ENCODE measurements at places on chromosomes 3 and 15.
A peak's percentile ranks its signal among the peaks of the same experiment; 100 is the strongest.

DNA sequence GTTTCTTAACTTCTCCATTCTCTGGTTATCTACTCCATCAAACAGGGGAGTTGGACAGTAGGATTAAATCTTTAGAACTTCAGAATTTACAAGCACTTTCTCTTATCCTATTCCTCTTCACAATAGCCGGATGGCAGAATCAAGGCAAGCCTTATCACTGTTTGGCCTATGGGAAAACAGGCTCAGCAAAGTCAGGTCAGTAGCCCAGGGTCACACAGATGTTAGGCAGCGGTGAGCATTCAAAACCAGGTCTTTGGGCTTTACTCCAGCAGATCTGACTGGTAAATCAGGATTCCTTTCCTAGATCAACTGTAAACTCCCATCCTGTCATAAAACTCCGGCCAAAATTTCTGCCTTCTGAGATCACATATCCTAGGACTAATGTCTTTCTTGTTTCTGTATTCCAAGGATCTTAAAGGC lies 258.4 kb downstream of the OPA1 start:
- DNase-seq, result no peak

- peak; percentile 28 for DNase-seq
These were observed 225.5 kb upstream of the CHRM5 start for GRCh38 chr15:33742800-33743199.

- DNase-seq, result no peak
These were observed 137.9 kb downstream of the CBLB start for GRCh38 chr3:105730801-105731354.

- DNase-seq, result no peak
These were observed 1.5 kb downstream of the FOXB1 start for GRCh38 chr15:60005352-60006202.

GRCh38 chr15:55739641-55740040 lies 3.3 kb downstream of the PRTG start:
- no peak for DNase-seq

DNA sequence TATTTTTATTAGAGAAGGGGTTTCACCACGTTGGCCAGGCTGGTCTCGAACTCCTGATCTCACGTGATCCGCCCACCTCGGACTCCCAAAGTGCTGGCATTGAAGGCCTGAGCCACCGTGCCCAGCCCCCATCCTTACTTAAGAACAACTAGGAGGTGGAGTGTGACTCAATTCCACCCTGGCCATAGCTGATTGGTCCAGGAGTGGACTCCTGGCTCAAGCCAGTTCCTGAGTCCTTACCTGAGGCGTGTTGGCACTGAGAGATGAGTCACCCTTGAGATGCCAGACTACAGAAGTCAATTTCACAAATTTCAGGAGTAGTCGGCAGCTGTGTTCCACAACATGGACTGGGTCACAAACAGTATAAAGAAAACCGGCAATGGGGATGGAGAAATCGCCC lies 124.2 kb downstream of the SHQ1 start:
- peak; percentile 72 for DNase-seq

GRCh38 chr3:36707623-36708409 lies 56.5 kb downstream of the DCLK3 start:
- DNase-seq, result peak; percentile 89

DNA sequence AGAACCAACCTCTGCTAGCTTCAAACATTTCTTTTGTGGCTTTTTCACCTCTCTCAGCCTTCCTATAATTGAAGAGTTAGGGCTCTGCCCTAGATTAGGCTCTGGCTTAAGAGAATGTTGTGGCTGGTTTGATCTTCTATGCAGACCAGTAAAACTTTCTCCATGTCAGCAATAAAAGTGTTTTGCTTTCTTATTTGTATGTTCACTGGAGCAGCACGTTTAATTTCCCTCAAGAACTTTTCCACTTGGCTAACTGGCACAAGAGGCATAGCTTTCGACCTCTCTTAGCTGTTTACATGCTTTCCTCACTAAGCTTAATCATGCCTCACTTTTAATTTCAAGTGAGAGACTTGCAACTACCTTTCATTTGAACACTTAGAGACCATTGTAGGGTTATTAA lies 964.7 kb downstream of the ROBO2 start:
- no peak for DNase-seq

- no peak for DNase-seq
These were observed 3.3 kb upstream of the PSMD2 start for GRCh38 chr3:184295771-184296170.

- DNase-seq, result peak; percentile 85
These were observed 68.9 kb downstream of the SMAD3 start for GRCh38 chr15:67134067-67134838.

DNA sequence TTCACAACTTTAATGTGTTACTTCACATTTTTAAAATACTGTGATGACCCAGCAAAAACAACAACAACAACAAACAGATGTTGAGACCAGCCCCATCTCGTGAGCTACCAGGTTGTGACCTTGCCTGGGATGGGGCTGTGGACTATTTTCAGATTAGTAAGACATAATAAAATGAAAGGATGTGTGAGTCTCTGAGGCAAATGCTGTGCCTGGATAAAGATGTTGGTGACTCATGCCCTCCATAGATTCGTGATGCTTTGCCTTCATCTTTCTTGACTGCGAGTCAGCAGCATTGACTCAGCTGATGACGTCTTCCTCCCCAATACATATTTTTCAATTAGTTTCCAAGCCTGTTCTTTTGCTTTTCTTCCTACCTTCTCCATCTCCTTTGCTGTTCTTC lies 453.0 kb upstream of the CFAP20DC start:
- peak; percentile 89 for DNase-seq

DNA sequence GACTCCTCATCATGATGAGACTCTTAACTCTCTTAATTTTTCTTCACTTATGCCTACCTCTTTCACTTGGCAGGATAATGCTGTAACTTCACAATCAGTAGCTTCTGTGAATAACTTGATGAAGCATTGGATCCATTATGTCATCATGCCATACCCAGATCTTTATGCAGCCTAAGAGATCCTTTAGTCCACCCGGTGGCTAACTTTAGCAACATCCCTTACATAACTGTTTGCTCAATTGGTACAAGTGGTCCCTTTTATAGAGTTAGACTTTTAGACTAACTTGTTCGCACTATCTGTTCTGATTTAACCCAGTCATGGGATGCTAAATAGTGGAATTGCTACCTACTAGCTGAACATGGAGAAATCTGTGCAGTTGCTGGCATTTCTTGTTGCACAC lies 184.5 kb downstream of the USP13 start:
- DNase-seq, result no peak

- peak; percentile 69 for DNase-seq
These were observed 2.6 kb downstream of the ATP8B4 start for GRCh38 chr15:50116477-50116876.

GRCh38 chr3:149224736-149225594 lies 3.3 kb upstream of the CP start:
- DNase-seq, result peak; percentile 97

GRCh38 chr15:57003418-57003817 lies 85.0 kb downstream of the TCF12 start:
- peak; percentile 85 for DNase-seq

DNA sequence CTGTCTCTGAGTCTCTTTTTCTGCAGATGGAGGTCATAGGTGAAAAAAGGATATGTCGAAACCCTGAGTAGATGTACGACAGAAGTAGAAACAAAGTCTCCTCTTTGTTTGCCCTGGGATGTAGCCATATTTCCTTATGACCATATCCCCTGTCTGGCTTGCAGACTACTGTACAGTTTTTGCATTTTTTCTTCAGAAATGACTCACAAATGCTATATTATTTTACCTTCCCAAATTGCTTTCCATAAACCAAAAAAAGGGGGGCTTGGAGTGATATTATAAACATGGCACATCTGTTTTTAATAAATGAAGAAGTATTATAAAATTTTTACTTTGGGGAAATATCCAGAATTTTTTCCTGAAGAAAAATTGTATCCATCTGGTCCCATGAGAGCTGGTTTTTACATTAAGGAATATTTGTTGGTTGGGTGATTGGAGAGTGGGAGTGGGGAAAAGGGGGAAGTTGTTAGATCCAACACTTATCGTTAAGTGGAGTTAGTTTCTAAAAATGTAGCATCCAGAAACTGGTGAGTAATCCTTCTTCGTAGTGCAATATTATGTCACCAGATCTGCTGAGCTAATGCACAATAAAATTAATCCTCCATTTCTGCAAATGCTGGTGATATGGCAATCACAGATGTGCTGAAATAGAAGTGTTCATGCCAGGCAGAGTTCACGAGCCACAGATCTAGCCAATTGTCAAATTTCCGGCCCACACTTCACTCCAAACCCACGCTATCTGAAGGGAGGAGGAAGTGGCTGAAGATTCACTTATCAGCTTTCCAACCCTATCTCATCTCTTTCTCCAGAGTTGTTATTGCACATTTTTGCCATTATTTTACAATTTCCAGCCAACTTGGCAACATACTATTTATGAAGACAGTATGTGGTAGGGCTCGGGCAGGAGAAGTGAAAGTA lies 313.6 kb upstream of the ATP11B start:
- no peak for DNase-seq

GRCh38 chr3:150419959-150420358 lies 11.9 kb downstream of the TSC22D2 start:
- no peak for DNase-seq

DNA sequence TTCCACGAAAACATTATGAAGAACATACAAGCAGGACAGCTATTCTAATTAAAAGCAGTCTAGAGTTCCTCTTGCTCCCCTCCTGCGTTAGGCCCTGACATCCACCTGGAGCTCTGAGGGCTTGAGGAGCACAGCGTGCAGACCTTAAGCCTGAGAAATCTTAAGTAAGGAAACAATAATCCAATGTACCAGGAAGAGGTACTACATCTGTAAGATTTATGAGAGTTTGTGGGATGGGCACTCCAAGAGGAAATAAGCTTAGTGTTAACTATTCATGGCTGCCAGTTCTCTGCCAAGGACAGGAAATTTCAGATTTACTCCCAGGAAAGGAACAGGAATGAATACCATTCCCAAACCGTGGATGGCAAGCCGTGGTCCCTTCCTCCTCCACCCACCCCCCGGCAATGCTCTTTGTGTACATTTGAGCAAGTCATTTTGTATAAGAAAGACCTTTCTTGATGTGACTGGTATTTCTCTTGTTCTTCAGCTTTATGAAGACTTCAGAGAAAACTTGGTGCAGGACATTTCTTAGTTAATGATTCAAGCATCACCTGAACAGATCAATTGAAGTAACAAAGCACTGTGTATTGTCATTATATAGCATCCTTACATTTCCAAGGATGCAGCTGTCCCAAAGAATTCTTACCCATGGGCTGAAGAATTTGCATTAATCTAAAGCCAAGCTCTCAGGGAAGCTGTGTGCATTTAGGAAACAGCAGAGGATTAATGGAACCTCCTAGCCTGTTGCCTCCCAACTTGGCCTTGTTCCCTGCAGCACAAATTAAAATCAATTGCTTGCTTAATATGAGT lies 28.8 kb upstream of the VILL start:
- no peak for DNase-seq

- DNase-seq, result no peak
These were observed 105.8 kb downstream of the CYP19A1 start for GRCh38 chr15:51232581-51232980.

- DNase-seq, result no peak
These were observed 68.0 kb downstream of the SMARCC1 start for GRCh38 chr3:47713655-47714054.

All from M059J (cell line).